SJCRH30 (cell line): ENCODE measurements at places on chromosomes 3 and 15.

- no peak overlapping the region for H3K27ac ChIP-seq
- DNase-seq: no peak
- peaks cover 25% of the 10 kb centered on the region for H3K36me3 ChIP-seq
- no peaks in the 10 kb centered on the region for H3K27me3 ChIP-seq
- 0 out of 2 replicates have a peak, but pooled peaks cover 6% of the 10 kb centered on the region for H3K4me1 ChIP-seq
Measured at GRCh38 chr3:130741946-130742610, 4.6 kb downstream of the PIK3R4 start.

- DNase-seq: no peak
- peaks cover 7% of the 10 kb centered on the region; the same call in 1 of the 2 replicates for H3K36me3 ChIP-seq
- H3K4me1 ChIP-seq: 0 out of 2 replicates have a peak, but pooled peaks cover 5% of the 10 kb centered on the region
- H3K27me3 ChIP-seq: no peaks in the 10 kb centered on the region
- H3K4me3 ChIP-seq: no peak overlapping the region
- H3K27ac ChIP-seq: no peak overlapping the region
Measured at GRCh38 chr3:126987596-126987995, 4.7 kb downstream of the PLXNA1 start.

DNA sequence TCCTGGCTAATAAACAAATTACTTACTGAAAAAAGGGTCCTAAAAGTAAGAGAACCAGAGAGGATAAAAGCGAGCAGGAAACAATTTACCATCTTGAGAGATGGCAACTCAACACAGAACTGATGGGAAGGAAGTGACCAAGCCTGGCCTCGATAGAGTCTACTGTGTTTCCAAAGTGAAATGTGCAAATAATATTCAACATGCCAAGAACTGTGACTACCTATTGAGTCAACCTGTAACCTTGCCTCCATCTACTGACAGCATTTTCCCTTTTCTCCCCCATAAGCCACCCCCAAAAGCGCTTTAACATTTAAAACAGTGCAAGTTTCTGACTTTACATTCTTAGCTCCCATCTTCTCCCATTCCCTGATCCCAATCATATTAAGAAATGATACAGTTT lies 75.4 kb upstream of the PSMD6 start:
- no peak overlapping the region for H3K4me3 ChIP-seq
- H3K36me3 ChIP-seq: no peaks in the 10 kb centered on the region
- no peak for DNase-seq
- H3K27me3 ChIP-seq: no peaks in the 10 kb centered on the region
- H3K27ac ChIP-seq: no peak overlapping the region

DNA sequence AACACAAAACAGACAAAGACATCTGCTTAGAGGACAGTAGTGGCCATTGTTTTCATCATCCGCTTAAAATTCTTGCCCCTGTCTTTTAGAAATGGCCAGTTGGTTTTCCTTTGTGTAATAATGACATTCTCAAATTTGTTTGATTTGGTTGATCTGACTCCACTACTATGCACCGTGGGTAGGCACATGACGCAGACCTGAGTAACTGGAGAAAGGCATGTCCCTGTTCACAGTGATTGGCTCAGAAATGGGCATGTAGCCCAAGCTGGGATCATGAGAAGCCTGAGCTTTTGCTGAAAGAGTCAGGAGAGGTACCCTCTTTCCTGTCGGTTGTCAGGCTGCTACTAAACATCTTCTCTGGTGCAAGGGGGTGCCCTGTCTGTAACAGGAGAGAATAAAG lies 36.6 kb upstream of the MAGI1 start:
- H3K27me3 ChIP-seq: no peaks in the 10 kb centered on the region
- H3K4me1 ChIP-seq: no peaks in the 10 kb centered on the region
- no peaks in the 10 kb centered on the region for H3K36me3 ChIP-seq
- H3K27ac ChIP-seq: no peak overlapping the region
- no peak overlapping the region for H3K4me3 ChIP-seq
- no peak for DNase-seq

GRCh38 chr3:131960324-131960723 lies 74.5 kb downstream of the CPNE4 start:
- no peaks in the 10 kb centered on the region; the same call in 1 of the 2 replicates for H3K27me3 ChIP-seq
- H3K27ac ChIP-seq: no peak overlapping the region
- H3K36me3 ChIP-seq: no peaks in the 10 kb centered on the region
- no peak overlapping the region for H3K4me3 ChIP-seq
- DNase-seq: no peak

DNA sequence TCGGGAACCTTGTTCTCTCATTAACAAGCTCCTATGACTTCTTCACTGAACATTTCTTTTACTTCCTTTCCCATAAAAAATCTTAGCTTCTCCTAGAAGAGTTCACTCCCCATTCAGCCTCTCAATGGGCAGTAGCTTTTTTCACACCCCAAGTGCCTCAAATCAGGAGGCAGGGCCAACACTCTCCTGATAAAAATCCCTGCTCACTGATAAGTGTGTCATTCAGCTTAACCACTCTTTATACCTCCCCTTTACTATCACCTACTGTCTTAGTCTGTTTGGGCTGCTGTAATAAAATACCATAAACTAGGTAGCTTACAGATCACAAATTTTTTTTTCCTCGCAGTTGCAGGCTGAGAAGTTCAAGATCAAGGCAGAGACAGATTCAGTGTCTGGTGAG lies 400.4 kb downstream of the WDR72 start:
- no peaks in the 10 kb centered on the region for H3K36me3 ChIP-seq
- no peak overlapping the region for H3K4me3 ChIP-seq
- no peaks in the 10 kb centered on the region for H3K4me1 ChIP-seq

- H3K4me3 ChIP-seq: no peak overlapping the region
- DNase-seq: no peak
- no peaks in the 10 kb centered on the region for H3K36me3 ChIP-seq
- peaks cover 3% of the 10 kb centered on the region; the same call in 1 of the 2 replicates for H3K4me1 ChIP-seq
- no peak overlapping the region for H3K27ac ChIP-seq
Measured at GRCh38 chr3:7696320-7696719, 805.3 kb upstream of the LMCD1 start.

GRCh38 chr3:65996589-65996988 lies 42.1 kb downstream of the MAGI1 start:
- DNase-seq: no peak
- H3K27ac ChIP-seq: no peak overlapping the region
- no peaks in the 10 kb centered on the region for H3K4me1 ChIP-seq

DNA sequence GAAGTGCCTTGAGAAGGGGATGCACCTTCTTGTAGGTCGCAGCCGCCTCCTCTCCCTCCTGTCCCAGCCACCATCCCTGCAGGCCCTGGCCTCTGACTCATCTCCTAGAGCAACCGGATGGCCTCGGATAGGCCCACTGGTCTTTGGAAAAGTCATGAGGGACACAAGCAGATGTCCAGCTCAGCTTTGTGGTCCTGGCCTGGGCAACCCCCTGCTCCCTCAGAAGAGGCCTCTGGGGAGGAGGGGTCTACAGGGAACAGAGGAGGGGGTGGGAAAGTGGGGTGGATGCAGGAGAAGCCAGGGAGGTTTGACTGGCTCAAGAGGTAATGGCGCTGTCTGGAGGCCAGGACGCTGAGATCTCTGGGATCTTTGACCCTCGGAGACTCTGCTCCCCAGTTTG lies 259.2 kb upstream of the TLE3 start:
- peak; percentile 79 for DNase-seq
- no peaks in the 10 kb centered on the region for H3K27me3 ChIP-seq
- H3K27ac ChIP-seq: peak overlapping the region; percentile 64
- H3K36me3 ChIP-seq: no peaks in the 10 kb centered on the region
- H3K4me1 ChIP-seq: peaks cover 28% of the 10 kb centered on the region

DNA sequence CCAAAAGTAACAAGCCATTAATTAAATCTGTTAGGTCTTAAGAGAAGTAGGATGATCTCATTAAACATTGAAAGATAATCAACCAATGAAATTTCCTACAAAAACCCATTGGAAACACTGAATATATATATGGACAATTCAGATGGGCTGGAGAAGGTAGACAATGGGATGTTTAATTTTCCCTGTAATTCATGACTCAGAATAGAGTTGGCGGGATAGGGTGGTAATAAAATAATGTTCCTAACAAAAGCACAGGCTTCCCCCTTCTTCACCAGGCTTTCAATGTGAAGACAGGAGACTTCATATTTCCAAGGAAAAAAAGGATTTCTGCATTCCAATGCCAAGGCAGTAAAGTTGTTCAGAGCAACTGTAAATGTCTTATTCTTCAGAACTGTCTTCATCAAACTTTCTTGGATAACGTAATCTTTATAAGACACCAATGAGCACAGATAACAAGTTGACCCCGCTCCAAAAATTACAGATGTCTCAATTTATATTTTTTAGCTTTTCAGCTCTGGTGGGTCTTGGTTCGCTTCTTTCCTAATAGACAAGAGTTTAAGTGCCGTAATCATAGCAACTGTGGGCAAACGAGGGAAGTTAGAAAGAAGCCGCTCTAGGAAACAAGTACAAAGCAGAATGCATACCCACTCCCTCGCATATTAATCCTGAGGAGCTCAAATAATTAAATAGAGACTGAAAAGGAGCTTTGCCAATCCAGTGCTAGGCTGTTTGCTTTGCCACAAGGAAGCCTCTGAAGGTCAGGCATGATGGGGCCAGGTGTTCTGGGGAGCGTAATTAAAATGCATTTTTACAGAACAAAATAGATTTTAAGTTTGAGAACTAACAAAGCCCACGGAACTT lies 377.0 kb downstream of the FOXP1 start:
- peaks cover 15% of the 10 kb centered on the region for H3K4me1 ChIP-seq
- H3K27ac ChIP-seq: no peak overlapping the region
- H3K27me3 ChIP-seq: no peaks in the 10 kb centered on the region

DNA sequence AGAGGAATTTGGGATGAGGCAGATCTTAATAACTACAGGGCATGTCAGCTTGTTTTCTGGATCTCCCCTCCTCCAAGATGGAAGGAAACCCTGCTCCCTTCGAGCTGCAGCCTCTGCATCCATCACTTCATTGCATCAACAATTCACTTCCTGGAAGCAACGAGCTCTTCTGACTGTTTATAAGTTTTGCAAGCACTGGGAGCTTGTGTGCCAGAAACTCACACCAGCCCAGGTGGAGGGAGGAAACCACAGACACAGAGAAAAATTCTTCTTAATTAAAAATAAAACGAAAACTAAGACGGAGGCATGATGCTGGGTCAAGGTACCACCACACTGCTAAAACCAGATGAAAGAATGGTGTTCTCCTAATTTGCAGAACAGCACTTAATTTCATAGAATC lies 10.6 kb downstream of the LRIG1 start:
- no peak overlapping the region for H3K4me3 ChIP-seq
- H3K4me1 ChIP-seq: no peaks in the 10 kb centered on the region
- H3K36me3 ChIP-seq: no peaks in the 10 kb centered on the region
- no peak for DNase-seq
- no peak overlapping the region for H3K27ac ChIP-seq

DNA sequence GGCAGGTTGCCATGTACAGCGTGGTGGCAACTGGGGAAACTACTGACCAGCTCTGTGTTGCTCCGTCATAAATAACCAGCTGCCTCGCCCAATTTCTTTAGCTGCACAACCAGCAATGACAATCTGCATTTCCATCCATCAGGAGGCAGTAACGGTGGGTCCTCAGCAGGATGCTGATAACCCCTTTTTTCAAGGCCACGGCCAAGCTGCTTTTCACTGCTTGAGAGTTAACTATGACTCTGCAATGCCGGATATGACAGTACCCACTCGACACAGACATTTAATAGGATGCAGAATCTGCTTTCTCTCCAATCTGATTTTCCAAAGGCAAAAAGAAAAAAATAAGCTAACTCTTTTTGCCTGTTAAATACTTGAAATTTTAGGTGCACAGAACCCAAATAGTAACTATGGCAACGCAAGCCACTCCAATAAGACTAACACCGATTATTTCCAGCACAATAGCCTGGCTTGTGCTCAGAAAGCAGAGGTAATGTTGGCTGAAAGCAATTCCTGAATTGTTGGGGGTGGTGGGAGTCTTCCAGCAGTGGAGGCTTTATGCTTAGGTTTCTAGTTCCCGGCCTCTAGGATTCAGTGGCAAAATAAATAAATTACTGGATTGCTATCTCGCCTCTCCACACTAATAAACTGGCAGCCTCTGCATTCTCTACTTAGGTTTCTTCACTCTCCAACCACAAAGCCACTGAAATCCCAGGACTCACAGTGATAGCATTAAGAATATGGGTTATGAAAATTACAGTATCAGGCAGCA lies 31.2 kb upstream of the SRGAP3 start:
- H3K27me3 ChIP-seq: peaks cover 6% of the 10 kb centered on the region; the same call in 1 of the 2 replicates
- no peak for DNase-seq
- no peaks in the 10 kb centered on the region for H3K36me3 ChIP-seq
- H3K4me3 ChIP-seq: no peak overlapping the region

GRCh38 chr3:49498648-49499047 lies 28.6 kb downstream of the DAG1 start:
- H3K36me3 ChIP-seq: no peaks in the 10 kb centered on the region
- no peak overlapping the region for H3K27ac ChIP-seq
- no peaks in the 10 kb centered on the region for H3K27me3 ChIP-seq
- H3K4me1 ChIP-seq: peaks cover 12% of the 10 kb centered on the region

DNA sequence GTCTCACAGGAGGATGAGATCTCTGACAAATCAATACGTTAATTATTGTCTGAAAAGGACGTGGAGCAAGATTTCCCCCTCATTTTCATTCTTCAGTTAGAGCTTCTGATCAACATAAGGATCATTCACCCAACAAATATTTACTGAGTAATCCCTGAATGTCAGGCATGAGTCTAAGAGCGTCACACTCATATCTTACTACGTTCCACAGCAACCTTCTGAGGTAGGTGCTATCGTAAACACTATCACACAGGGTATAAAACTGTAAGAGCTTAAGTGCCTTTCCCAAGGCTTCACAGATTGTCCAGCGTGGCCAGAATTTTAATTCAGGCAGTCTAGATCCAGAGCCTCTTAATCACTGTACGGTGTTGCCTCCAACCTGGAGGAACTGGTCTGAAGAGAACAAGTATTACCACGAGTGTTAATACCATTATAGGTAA lies 10.6 kb upstream of the TM4SF1 start:
- H3K4me1 ChIP-seq: peaks cover 14% of the 10 kb centered on the region; the same call in 1 of the 2 replicates
- H3K27me3 ChIP-seq: no peaks in the 10 kb centered on the region
- H3K27ac ChIP-seq: no peak overlapping the region
- no peak for DNase-seq
- no peak overlapping the region for H3K4me3 ChIP-seq

GRCh38 chr3:75781079-75781745 lies 4.1 kb downstream of the ZNF717 start:
- H3K27me3 ChIP-seq: no peaks in the 10 kb centered on the region
- no peaks in the 10 kb centered on the region for H3K36me3 ChIP-seq
- no peak for DNase-seq
- no peak overlapping the region for H3K4me3 ChIP-seq
- no peaks in the 10 kb centered on the region for H3K4me1 ChIP-seq

GRCh38 chr3:194471863-194472262 lies 14.9 kb downstream of the ATP13A3 start:
- H3K27ac ChIP-seq: no peak overlapping the region
- no peak for DNase-seq
- H3K4me3 ChIP-seq: no peak overlapping the region
- H3K4me1 ChIP-seq: peaks cover 5% of the 10 kb centered on the region; the same call in 1 of the 2 replicates
- H3K36me3 ChIP-seq: peaks cover 5% of the 10 kb centered on the region; the same call in 1 of the 2 replicates
- no peaks in the 10 kb centered on the region for H3K27me3 ChIP-seq

- DNase-seq: no peak
- H3K4me1 ChIP-seq: no peaks in the 10 kb centered on the region
- no peaks in the 10 kb centered on the region for H3K36me3 ChIP-seq
- no peaks in the 10 kb centered on the region for H3K27me3 ChIP-seq
Measured at GRCh38 chr3:187044867-187045552, 94.3 kb downstream of the RPL39L start.
